ENCODE measurements at places on chromosomes 7 and 10.

- DNase-seq = no peak
These were observed 45.4 kb upstream of the C7orf33 start for GRCh38 chr7:148545172-148545571.

- no peak for DNase-seq
These were observed 78.7 kb downstream of the ARHGAP22 start for GRCh38 chr10:48526011-48526821.

- no peak for DNase-seq
These were observed 76.1 kb downstream of the ZNF277 start for GRCh38 chr7:112282476-112283188.

DNA sequence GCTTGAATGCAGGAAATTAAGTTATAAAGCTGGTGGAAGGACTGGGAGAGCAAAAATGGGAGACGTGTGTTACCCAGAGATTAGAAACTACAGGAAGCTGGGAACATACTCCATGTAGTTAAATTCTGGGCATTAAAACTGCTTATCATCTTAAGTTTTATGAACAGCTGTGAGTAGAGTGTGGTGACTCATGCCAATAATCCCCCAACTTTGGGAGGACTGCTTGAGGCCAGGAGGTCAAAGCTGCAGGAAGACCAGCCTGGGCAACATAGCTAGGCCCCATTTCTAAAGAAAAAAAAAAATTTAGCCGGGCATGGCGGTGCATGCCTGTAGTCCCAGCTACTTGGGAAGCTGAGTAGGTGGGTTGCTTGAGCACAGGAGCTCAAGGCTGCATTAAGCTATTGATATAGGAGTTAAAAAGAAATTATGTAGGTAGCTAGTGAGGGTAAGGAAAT lies 56.2 kb upstream of the SEPHS1 start:
- DNase-seq = no peak

- DNase-seq = no peak
These were observed 214.0 kb downstream of the MDFIC start for GRCh38 chr7:115135769-115136410.

DNA sequence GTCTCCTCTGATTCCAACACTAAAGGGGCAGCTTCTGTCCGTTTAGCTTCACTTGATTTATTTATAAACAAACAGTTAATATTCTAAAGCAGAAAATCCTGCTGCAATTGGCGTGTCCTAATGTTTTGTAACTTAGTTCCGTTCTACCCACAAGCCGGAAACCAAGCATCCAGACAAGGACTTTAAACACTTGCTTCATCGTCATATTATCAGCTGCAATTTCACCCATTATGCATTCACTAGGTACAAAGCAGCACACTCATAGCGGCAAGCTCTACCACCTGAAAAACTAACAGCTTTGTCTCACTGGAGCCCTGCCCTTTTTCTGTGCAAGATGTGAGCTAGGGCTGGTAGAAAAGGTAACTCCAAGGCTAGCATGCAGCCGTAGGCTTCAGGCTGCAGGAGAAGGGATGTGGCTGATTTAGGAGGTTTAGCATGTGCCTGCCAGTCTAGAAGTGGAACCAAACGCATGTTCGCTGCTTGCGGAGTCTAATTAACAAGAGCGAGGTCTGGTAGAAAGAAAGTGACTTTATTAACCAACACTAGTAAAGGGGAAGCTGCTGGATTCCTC lies 43.7 kb upstream of the BPGM start:
- peak; percentile 9 for DNase-seq

DNA sequence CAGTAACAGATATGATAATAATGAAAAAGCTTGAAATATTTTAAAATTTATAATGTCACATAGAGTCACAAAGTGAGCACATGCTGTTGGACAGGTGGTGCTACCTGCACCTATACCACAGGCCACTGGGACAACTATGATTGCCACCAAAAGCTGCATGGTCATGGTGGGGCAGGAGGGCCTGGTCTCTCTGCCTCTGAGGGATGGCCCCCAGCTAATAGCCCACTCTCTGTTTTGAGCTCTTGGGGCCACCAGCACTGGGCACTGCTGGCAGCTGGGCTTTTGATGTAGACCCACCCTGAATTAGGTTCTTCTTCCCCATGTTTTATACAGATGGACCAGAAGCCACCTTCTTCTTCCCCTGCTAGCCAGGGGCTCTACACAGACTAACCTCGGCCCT lies 265.4 kb downstream of the KCND2 start:
- no peak for DNase-seq

DNA sequence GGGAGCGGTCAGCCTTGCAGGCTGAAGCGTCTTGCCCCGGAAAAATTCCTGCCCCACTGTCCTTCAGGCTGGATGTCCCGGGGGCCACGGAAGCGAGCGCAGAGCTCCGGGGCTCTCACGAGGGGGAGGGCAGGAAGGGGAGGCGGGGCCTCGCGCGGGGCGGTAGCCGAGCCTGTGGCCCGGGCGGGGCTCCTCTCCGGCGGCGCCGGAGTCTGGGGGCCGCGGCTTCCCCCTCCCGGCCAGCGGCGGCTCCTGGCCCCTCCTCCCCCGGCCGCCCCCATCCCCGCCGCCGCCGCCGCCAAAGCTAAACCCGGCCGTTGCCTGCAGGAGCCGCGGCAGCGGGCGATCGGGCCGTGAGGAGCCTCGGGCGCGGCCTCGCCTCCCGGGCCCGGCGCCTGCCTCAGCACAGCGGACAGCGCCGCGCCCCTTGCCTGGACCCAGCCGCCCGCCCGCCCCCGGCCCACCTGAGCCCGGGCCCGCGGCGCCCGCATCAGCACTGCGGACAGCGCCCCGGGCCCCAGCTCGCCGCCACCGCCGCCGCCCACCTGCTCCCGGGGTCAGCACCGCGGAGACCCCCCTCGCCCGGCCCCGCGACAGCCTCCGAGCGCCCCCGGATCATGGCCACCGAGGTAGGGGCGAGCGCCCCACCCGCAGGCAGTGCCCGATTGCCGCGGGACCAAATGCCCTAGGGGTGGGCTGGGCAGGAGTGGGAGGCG lies at the start of gene GOLGA7B:
TSS of gene GOLGA7B (plus strand) at position 157 of the 716 bp plus-strand sequence. CDS start at position 618, 461 bp downstream.
- DNase-seq = peak; percentile 36

GRCh38 chr10:77079592-77080300 lies 557.9 kb downstream of the KCNMA1 start:
- no peak for DNase-seq

DNA sequence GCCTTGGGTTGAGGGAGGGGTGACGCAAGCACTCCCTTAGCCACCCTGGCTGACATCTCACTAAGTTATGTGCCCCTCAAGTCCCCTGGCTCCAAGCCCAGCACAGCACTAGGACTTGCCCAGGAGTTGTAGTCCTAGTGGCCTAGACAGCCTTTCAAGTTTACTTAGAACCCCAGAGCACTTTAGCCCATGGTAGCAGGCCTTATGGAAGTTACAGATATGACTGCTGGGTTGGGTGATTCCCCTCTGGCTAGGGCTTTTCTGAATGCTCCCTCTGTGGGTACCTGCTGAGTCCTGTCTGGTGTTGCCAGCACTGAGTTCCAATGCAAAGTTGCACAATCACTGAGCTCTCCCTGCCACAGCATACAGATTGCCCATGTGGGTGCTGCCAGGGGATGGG lies 83.2 kb downstream of the AHCYL2 start:
- DNase-seq = peak; percentile 7

DNA sequence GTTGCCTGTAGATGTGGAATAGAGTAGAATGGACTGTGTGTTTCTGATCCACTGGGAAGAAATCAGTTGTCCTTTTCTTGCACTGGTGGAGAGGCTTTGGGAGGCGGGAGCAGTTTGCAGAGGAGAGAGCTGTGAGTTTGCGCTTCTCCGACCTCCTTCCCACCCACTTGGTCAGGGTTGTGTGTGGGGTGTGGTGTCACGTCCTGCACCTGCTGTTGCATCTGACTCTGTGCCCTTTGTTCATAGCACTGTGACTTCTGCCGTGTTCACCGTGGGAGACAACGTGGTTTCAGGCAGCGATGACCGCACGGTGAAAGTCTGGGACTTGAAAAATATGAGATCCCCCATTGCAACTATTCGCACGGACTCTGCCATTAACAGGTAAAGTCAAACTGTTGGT lies 67.8 kb downstream of the WDR37 start:
- DNase-seq = no peak

DNA sequence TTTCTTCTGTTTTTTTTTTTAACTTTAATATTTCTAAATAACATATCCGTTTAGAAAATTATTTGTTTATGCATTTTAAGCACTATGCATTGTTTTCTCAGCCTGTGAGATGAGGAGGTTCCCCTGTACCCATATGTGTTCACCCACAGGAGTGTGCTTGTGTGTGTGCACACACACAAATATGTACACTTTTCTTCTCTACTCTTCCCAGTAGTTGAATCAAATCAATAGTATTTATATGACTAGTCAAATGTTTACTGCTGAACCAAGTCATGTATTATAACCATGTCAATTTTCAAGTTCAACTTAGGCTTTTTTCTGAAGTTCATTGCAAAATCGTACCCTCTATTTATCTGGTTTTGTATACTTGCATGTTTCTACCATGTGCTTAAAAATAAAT lies 37.3 kb downstream of the HDAC9 start:
- DNase-seq = no peak

GRCh38 chr7:134789967-134790685 lies 10.7 kb downstream of the CALD1 start:
- DNase-seq = no peak

GRCh38 chr7:70037171-70037933 lies 439.1 kb downstream of the AUTS2 start:
- no peak for DNase-seq

- no peak for DNase-seq
These were observed 87.8 kb upstream of the LRRTM3 start for GRCh38 chr10:66837990-66838389.

- peak; percentile 35 for DNase-seq
These were observed 112.0 kb downstream of the NEURL1 start for GRCh38 chr10:103605359-103606096.

DNA sequence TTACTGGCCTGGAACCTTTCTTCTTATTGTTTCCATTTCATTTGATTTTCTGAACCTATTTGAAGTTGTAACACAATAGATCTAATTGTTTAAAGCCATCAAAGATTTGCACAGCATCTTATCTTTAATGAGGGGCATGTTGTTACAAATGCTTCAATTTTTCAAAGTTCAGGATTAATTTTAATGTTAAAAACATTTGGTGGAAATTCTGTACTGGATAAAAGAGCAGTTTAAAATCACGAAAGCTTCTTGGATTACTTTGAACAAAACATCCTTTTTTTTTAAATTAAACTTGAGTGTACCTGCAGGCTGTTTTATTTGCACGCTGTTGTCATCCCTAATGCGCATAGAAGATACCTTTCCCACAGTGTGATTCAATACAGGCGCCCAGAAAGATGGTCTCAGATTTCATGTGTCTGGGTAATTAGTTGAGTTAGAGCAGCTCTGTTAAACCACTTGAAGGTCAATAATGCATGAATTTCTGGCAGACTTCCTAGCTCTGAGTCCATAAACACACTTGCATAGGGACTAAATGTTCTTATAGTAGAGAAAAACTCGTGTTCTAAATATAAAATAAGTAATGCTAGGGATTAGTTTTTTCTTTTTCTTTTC lies 29.3 kb upstream of the DDX50 start:
- no peak for DNase-seq

DNA sequence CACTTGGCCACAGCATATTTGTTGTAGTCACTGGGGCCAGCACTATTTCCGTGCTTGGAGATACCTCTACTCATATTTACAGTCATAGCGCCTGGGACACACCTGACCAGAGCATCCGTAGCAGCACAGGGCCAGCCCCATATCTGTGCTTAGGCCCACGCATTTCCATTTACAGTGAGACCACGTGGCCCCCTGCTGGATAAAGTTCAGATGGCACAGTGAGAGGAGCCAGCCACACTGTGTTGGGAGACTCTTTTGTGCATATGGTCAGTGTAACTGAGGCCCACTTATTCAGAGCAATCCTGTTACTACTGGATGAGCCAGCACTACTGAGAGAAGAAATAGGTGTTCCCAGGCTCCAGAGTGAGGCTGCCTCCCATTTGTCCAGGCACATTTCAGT lies 455.3 kb downstream of the REEP3 start:
- DNase-seq = peak; percentile 22

- no peak for DNase-seq
These were observed 30.7 kb downstream of the ANKIB1 start for GRCh38 chr7:92276460-92276864.

- DNase-seq = no peak
These were observed 148.2 kb downstream of the CELF2 start for GRCh38 chr10:11165591-11166543.
